Activated T-cell treated with anti-CD3 and anti-CD28 coated beads, Interleukin-2, amount 50 U/mL, for 48 hours (primary cell): ENCODE measurements at places on chromosomes 12 and 14.

- no peak for DNase-seq
Measured at GRCh38 chr14:51019089-51019488, 74.8 kb upstream of the PYGL start.

DNA sequence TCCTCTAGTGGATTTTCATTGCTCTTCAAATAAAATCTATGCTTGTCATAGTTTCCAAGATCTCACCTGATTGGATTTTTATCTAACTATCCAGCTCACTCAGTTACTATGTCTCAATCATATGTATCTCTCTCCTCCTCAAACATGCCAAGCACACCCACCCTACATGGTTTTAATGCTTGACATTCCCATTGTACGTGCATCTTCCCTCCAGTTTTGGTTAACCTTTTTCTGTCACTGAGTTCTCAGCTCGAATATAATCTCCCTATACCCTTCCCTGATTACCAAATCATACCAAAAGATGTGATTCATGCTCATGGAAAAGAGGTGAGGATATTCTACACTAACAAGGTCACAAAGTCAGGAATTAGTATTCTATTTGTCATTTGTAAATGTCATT lies 12.0 kb upstream of the PTPRQ start:
- DNase-seq: no peak

DNA sequence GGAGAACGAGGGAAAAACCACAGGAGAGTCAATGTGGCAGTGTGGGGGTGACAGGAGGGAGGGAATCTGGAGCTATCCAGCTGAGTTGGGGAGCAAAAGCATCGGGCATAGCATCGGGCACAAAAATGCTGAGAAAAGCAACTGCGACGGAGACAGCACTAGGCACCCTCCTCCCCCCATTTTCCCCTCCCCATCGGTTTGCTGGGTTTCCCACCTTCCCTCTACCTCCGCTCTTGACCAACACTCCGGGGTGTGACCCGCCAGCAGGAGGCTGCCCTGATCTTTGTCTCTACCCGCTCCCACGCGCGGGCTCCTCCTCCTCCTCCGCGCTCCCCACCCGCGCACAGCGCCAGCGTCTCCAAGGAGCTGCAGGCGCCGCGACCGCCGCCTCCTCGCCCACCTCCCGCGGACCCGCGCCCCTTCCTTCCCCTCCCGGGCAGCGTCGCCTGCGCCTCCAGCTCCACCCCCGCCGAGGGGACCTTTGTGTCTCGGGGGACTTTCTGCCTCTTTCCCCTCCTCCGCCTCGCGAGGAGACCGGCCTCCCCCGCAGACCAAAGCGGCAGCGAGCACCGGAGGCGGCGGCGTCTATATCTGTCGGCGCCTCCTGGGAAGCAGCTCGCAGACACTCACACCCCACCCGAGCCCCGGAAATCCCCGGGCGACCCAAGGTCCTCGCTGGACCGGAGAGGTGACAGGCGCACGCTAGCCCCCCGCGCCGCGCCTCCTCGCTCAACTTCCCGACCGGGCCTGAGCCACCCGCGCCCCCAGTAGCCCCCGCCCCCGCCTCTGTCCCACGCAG lies 920 bp downstream of the CDK17 start:
- peak; percentile 79 for DNase-seq

GRCh38 chr12:59119676-59120075 lies 199.4 kb upstream of the LRIG3 start:
- DNase-seq: no peak

- no peak for DNase-seq
Measured at GRCh38 chr14:80269353-80269925, 58.1 kb upstream of the DIO2 start.

GRCh38 chr12:16509411-16509810 lies 96.6 kb downstream of the LMO3 start:
- no peak for DNase-seq

DNA sequence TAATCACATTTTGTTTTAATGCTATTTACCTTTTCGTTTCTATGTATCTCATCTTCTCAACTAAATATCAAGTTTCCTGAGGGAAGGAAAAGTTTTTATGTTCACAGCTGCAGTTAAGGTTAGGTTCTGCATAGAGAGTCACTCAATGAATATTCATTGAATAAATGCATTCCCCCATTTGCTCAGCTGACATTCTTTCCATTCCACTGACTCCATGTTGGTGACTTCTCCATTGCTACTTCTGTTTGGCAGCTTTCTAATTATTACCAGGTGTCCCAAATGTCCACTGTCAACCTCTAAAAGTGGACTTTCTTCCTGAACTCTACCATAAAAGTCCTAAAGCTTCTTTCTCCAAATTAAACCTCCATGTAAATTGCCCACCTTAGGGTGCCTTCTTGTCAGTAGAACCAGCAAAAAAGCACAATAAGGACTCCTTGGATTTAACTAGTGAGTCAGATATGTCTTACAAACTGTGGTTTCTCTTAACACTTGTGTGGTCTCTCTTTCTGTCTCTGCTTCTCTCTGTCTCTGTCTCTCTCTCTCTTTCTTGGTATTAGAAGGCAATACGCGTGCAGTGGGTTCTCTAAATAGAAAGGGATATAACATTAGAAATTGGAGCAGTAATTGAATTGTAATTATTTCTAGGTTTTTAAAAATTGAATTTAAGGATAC lies 85.9 kb downstream of the TMEM117 start:
- DNase-seq: no peak

GRCh38 chr12:114399664-114400211 lies 6.2 kb downstream of the TBX5 start:
- DNase-seq: no peak

- peak; percentile 23 for DNase-seq
Measured at GRCh38 chr12:110199339-110200123, 75.4 kb downstream of the IFT81 start.

- no peak for DNase-seq
Measured at GRCh38 chr14:50744231-50744630, 76.1 kb upstream of the SAV1 start.
